PC-3 (cell line): ENCODE measurements at places on chromosomes 1 and 21. TPM values are rescaled to one million over a fixed set of nuclear protein-coding genes. Genes with fewer than 3 reads are reported as not detected.

DNA sequence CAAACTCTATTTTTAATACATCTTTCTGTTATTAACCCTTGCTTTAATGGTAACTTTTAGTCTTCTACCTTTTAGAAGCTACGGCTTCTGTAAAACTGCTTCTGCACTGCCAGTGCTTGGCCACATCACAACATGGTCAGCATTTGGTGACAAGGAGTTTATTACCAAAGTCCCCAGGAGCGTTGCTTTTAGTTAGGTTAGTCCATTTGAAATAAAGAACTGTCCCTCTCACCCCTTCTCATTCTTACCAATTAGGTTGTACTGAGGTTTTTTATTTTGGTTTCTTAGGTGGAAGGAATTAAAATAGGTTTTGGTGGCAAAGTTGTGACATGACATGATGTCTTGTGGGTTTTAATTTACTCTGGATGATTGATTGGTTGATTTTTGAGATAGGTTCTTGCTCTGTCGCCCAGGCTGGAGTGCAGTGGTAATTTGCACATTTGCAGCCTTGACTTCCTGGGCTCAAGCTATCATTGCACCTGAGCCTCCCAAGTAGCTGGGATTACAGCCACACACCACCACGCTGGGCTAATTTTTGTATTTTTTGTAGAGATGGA, 39.2 kb downstream of the SPEN start:
- no peak for DNase-seq

- DNase-seq, result no peak
Observed at GRCh38 chr21:30628109-30628508, 6.9 kb upstream of the KRTAP20-2 start.

GRCh38 chr1:172883387-172883791, 167.4 kb downstream of the TNFSF18 start:
- DNase-seq, result no peak

DNA sequence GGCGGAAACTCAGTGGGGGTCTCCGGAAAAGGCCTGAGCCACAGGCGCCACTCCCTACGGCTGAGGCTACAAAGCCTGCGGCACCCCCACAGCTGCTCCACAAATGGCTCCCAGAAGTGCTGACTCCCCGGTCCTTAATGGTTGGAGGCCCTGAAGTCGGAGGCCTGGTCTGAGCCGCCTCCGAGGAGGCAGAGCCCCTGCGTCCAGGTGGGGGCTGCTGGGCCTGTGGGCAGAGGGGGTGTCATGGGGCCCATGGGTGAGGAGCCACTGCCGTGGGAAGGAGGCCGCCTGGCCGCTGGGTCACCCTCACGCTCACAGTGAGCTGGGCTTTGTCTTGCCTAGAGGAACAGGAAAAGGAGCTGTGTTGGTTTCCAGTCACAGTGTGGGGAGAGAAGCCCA, 12.4 kb upstream of the COL18A1 start:
- DNase-seq, result no peak

DNA sequence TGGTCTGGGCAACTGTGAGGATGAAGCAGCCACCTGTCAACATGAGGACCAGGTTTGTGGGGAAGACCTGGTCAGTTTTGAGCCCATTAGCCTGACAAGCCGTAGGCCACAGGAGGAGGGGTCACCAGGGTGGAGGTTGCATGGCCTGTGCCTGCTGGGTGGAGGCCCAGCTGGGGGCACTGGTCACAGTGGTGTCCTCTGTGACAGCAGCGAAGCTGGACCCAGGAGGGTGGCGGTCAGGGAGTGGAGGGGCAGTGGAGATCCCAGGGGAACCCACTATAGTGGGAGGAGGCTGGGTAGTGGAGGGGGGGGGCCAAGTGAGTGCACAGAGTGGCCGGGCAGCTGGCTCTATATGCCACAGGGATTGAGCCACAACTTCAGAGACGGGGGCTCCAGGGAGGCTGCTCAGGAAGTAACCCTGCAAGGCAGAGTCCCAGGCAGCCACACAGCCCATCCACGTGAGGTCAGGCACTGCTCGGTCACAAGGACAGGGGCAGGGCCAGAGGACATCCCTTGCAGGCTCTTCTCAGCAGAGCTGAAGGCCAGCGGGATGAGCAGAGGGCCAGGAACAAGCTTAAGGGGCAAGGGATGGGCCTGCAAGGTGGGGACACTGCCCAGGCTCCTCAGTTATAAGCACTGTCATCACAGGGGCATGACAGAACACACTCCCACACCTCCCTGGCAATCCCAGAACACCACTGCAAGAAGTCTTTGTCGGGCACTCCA, 2.3 kb upstream of the C1orf35 start:
- no peak for DNase-seq

- DNase-seq, result no peak
Observed at GRCh38 chr1:22500471-22500870, 48.8 kb downstream of the ZBTB40 start.

DNA sequence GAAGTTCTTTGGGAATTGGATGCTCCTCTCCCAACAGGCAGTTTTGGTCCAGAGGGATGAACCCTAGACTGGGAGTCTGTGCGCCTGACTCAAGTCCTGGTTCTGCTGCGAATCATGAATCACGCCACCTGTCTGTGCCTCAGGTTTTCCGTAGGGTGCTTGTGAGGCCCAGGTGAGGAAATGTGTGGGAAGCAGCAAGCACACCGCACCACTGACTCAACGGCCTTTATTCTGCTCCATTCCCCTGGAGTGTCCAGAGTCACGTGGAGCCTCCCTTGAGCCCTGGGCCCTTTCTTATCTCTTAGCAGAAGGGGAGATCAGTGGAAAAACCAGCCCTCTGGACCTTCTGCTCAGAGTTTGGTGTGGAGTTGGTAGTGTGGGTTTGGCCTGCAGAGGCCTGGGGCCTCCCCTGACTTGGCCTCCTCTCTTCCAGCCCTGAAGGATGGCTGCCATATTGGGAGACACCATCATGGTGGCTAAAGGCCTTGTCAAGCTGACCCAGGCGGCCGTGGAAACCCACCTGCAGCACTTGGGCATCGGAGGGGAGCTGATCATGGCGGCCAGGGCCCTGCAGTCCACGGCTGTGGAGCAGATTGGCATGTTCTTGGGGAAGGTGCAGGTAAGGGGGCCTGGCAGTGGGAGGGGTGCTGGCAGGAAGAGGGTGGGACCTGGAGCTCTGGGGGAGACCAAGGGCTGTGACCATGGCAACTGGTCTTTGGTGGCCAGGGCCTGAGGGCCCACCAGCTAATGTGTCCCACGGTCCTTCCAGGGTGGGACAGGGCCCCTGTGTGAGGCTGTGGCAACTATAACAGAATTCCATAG, 21.1 kb downstream of the COQ8A start:
- DNase-seq, result no peak

DNA sequence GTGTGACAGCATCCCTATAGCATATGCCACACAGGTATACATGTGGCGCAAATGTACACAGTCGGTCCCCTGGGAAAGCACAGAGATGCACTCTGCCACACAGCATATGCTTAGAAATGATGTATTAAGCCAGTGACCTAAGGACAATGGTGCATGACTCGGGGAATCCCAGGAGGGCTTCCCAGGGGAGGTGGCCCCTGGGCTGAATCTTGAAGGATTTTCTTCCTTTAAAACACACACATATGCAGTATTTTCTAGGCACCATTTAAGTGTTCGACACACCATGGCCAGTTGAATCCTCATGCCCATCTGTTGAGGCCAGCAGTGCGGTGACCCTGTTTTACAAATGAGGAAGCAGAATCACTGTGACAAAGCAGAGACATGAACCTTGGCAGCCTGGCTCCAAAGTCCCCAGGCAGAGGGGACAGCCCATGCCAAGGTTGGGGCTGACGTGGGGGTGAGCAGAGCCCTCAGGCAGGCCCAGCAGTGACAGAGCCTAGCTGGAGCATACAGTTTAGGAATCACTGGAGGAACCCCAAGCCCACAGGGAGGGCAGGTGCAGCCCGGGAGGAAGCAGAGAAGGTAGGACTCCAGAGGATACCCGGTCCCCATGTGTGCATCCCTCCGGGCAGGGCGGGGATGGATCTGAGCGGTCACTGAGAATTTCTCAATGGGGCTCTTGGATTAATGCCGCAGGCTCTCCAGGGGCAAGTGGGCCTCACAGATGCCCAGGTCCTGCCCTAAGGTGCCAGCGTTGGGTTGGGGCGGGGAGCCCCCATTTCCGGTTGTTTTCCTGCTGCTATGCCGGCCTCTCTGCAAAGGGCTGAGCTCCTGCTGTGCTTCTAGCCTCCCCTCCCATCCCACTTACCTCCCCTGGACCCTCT, 28.4 kb downstream of the WNT3A start:
- no peak for DNase-seq

DNA sequence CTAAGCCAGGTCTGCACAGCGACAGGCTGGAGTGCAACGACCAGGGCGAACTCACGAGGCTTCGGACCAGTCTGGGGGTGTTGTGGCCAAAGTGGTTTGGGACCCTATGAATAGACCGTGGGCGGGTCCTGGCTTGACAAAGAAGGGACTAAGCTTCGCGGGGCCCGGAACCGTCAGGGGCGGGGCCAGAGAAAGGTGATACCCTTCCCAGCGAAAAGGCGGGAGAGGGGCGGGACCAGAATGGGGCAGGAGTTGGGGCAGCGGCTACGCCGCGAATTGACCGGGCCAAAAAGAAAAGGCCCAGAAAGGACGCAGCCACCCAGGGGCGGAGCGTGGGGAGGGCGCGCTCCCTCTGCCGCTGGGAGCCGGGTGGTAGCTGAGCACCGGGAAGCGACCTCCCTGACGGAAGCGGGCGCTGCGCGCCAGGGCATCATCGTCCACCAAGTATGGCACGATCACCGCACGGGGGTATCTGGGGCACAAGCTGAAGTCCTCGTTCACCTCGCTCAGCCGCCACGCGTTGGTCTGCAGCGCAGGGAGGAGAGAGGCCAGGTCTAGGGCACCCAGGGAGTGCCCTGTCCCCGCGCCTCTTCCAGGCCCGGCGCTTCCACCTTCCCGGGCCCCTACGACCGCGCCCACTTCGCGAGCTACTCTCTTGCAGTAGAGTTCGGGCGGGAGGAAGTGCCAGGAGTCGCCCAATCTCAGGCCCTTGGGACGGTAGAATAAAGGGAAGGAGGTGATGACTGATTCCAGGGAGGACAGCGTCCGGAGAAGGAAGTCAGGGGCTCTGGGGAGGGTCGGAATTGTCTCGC, 6.7 kb upstream of the FAM167B start:
- peak; percentile 75 for DNase-seq

GRCh38 chr1:201790261-201790660, 38.7 kb upstream of the IPO9 start:
- peak; percentile 27 for DNase-seq

F3 gene
- 8.0 and 8.5 TPM in 2 replicates for total RNA-seq

ZFYVE9 gene
- 14.2 and 16.6 TPM in 2 replicates for total RNA-seq

TMEM54 gene
- total RNA-seq, result 175 and 194 TPM in 2 replicates
